Bronchial epithelial cell (primary cell): ENCODE measurements at places on chromosomes 2 and 18. TPM values are rescaled to one million over a fixed set of nuclear protein-coding genes. Genes with fewer than 3 reads are reported as not detected.
A peak's percentile ranks its signal among the peaks of the same experiment; 100 is the strongest.

The SLC4A3 gene
- 1.6 and 3.6 TPM in 2 replicates for total RNA-seq

The UBXN4 gene
- total RNA-seq, result 36.6 and 56.1 TPM in 2 replicates

The CD8B2 gene
- total RNA-seq, result not detected in 2 replicates

The DSG1 gene
- total RNA-seq, result under 0.01 and 0.64 TPM in 2 replicates

The E2F6 gene
- total RNA-seq, result 9.1 and 12.1 TPM in 2 replicates

The PLGLB1 gene
- 0.13 and 0.26 TPM in 2 replicates for total RNA-seq

The DNAH7 gene
- total RNA-seq, result under 0.01 and 0.26 TPM in 2 replicates

The WNT10A gene
- total RNA-seq, result 2.3 and 2.4 TPM in 2 replicates

The EVX2 gene
- not detected in 2 replicates for total RNA-seq

The CASP8 gene
- 20.9 and 27.6 TPM in 2 replicates for total RNA-seq

The LRRC30 gene
- total RNA-seq, result not detected in 2 replicates

The DPP4 gene
- 1.4 and 2.9 TPM in 2 replicates for total RNA-seq

The MPP4 gene
- total RNA-seq, result 0.13 TPM in 1 of 2 replicates, not detected in the other

The HRH4 gene
- under 0.01 and 0.13 TPM in 2 replicates for total RNA-seq

The ST6GAL2 gene
- not detected in 2 replicates for total RNA-seq

The KIDINS220 gene
- total RNA-seq, result 45.3 and 58.2 TPM in 2 replicates

The ZNF2 gene
- total RNA-seq, result 7.4 and 8.8 TPM in 2 replicates

DNA sequence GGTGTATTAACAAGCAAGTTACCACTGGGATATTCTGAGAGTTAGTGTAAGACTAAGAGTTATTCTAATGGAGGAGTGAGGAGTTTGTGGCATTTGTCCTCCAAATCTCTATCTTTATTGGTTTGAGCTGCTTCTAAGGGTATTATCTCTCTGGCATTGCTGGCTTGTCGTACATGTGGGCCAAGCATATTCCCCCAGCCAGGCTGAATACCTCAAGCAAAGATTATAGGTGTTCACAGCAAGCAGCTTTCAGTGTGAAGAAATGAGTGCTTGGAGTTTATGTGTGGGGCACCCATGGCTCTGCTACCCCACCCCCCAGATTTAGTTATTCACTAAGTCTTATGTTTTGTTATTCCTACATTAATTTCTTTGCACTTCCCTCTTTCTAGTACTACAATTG is 193.6 kb upstream of the FANCL start:
- DNase-seq, result no peak

- DNase-seq, result no peak
These were observed 7.2 kb downstream of the SLC66A2 start for GRCh38 chr18:79944126-79944731.

DNA sequence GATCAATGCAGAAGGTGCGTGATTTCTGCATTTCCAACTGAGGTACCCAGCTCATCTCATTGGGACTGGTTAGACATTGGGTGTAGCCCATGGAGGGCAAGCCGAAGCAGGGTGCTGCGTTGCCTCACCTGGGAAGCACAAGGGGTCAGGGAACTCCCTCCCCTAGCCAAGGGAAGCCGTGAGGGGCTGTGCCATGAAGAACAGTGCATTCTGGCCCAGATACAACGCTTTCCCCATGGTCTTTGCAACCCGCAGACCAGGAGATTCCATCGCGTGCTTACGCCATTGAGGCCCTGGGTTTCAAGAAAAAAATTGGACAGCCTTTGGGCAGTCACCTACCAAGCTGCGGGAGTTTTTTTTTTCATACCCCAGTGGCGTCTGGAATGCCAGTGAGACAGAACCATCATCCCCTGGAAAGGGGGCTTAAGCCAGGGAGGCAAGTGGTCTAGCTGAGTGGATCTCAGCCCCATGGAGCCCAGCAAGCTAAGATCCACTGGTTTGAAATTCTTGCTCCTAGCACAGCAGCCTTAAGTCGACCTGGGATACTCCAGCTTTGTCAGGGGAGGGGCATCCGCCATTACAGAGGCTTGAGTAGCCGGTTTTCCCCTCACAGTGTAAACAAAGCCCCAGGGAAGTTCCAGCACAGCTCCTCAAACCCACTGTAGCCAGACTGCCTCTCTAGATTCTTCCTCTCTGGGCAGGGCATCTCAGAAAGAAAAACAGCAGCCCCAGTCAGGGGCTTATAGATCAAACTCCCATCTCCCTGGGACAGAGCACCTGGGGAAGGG is 21.7 kb downstream of the TFPI start:
- DNase-seq, result no peak

- peak; percentile 50 for DNase-seq
These were observed 26.3 kb downstream of the IRS1 start for GRCh38 chr2:226773291-226773690.

GRCh38 chr2:182543741-182544525 is 117.1 kb upstream of the PDE1A start:
- DNase-seq, result no peak

DNA sequence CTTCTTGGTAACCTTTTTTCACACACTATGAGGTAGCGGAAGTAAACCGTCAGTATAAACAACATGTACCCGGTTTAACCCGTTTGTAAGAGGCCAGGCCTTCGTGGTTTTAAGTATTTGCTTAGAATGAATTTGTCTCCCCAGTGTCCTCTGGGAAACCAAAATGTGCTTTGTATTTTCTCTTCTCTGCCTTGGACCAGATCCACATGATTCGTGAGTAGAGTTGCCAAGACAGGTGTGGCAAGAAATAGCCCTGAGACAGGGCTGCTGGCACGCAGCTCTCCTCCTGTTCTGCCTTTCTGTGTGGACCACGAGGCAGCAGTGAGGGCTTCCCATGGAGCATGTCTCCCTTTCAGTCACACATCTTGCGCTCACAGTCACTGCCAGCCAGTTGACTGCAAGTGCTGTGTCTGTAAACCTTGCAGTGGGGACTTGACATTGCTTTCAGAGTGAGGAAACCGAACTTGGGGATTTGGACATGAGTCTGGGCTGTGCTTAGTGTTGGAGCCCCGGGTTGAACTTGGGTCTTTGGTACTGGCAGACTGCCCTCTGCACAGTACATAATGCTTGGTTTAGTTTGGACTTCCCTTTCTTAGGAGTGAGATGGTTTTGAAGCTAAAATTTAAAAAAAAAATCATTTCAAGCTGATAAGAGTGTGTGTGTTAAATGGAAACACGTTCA is 19.1 kb downstream of the BCL2L11 start:
- DNase-seq, result peak; percentile 73

GRCh38 chr2:66987733-66988132 is 409.4 kb upstream of the ETAA1 start:
- DNase-seq, result no peak

DNA sequence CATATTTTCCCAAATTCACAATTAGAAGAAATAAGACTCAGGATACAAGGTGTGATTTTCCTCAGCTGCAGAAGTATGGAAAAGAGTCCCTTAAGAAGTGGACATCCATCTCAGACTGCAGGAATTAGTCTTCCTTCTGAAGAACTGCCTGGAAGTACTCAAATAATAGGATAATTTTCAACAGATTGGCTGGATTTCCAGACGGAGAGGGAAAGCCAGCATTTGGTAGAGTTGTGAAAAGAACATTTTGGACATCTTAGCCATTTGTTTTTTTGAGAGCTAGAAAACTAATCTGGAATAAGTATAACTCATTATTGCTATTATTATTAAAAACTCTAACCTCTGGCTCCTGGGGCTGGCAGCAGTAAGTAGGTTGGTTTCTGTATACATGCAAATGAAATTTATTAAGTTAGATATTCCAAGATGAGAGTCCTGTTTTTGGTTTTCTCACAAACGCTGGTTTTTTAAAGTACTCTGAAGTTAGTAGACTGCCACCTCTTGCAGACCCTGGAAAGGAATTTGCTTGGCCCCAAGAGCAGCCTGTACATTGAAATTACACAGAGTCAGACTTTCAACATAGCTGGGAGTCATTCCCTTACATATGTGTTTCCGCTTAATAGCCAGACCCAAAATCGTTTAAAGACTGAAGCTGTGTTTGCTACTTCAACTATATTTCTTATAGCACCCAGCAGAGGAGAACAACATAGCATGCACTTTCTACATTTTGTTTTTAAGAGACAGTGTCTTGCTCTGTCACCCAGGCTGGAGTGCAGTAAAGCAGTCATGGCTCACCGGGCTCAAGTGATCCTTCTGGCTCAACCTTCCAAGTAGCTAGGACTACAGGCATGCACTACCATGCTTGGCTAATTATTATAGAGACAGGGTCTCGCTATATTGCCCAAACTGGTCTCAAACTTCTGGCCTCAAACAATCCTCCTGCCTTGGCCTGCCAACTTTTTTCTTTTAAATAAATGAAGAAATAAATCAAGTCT is 142.4 kb downstream of the THADA start:
- no peak for DNase-seq

- no peak for DNase-seq
These were observed 453 bp downstream of the CABLES1 start for GRCh38 chr18:23135550-23136325.

- DNase-seq, result peak; percentile 5
These were observed 101.9 kb upstream of the RAB12 start for GRCh38 chr18:8507361-8507760.

DNA sequence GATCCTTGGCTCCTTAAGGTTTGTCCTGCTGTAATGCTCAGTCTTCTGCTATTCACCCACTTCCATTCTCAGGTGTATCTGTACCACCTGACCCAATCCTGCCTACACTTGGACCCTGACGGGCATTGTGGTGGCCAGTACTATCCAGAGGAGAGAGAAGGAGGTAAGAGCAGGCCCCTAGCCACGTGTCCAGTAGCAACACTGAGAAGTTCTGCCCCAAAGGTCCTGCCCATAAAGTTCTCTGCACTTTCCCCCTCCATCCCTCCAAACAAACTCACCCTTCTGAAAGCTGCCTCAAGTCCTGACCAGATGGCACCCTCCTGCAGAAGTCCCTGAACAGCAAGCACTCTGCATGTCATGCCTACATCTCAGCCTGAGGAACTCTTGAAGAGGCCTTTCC is 18.3 kb downstream of the TTC32 start:
- DNase-seq, result no peak

DNA sequence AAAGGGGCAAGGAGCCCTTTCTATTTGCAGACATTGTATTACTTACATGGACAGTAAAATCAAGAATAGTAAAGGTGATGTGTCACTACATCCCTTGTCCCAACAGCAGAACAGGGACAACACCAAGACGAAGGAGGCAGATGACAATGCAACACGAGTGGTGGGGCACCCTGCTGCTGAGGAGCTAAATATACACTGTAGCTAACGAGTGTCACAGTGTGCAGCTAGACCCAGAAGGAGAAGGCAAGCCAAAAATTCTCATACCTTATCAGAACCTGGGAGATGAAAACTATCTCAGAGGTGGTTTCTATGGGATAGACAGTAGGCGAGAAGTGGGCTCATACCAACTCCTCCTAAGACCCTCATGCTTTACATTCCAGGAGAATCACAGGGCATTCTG is 518.4 kb upstream of the LRRTM1 start:
- no peak for DNase-seq

DNA sequence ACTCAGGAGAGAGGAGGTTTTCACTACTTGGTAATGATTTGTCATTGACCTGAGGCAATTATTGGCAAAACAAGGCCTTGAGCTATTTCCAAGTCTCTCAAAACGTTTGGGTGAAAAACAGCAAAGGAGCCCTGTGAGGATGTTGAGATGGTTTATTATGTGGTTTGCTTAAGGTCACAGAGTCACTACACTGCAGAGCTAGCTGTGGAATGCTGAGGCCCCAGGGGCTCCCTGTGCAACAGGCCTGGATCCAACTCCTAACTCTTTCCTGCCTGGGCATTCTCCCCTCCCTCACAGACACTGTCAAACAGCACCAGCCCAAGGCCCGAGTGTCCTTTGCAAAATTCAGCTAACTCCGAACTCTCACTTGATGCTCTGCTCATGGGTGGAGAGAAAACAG is 754.6 kb upstream of the SOX11 start:
- DNase-seq, result no peak

DNA sequence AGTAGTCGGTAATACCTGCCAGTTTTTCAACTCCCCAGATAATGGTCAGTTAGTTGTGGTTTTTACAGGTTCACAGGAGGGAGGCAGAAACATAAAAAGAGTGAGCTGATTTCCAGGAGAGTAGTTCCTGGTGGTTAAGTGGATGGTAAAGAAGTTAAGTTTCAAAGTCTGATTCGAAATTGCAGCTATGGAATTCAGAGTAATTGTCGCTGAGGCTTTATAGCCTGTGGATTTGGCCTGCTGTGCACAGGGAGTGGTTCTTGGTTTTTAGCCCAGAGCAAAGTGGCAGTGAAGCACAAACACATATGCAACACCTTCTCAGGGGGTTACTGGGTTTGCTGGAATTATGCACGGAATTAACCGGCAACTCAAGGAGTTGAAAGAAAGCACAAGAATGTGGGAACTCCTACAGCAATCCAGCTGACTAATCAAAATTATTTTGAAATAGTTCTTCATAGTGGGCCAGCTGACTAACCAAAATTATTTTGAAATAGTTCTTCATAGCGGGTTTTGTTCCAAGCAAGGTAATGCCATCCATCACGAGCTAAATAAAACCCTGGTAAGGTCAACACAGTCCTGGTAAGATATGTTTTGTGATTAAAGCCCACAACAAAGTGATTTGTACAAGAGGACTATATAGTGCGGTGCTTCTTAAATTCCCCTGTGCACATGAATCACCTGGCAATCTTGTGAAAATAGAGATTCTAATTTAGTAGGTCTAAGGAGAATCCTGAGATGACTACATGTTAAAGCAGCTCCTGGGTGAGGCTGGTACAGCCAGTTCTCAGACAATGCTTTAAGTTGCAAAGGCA is 94.4 kb downstream of the SGPP2 start:
- peak; percentile 89 for DNase-seq

GRCh38 chr2:161782615-161783014 is 158.4 kb downstream of the SLC4A10 start:
- DNase-seq, result no peak

DNA sequence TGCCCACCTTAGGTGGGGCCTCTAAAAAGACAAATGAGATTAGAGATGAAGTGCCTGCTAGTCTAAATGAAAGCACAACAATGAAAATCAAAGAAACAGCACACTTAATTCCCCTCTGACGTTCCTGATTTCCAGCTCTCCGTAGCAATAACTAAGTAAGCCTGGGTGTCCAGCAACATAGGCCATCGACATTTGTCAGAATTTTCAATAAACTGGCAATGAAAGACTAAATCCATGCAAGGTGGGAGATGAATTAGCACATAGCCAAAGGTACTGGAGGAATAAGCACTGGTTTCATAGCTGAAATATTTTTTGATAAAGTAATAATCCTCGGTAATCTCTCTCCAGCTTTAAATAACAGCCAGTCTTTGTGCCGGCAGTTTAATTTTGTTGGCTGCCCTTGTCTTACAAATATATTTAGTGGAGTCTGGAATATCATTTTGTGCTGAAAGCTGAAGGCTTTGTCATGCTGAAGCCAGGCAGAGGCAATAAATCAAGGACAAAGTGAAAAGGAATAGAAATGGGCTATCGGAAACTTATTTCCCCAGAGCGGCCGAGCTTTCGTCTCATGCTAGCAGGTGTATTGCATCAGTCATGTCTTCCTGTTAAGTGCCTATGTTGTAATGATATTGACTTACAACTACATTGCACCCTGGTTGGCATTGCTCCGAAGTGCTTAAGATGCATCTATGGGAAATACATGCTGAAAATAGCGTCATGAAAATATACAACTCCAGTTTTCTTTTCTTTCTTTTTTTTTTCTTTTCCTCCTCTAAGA is 790.1 kb downstream of the CNTNAP5 start:
- DNase-seq, result no peak

- peak; percentile 58 for DNase-seq
These were observed 7.1 kb downstream of the ADAM17 start for GRCh38 chr2:9548506-9548905.

GRCh38 chr2:129129087-129129486 is 810.4 kb upstream of the HS6ST1 start:
- peak; percentile 63 for DNase-seq
